ENCODE measurements at places on chromosomes 7 and 10.
A peak's percentile ranks its signal among the peaks of the same experiment; 100 is the strongest.

- DNase-seq = peak; percentile 78
These were observed 510.5 kb upstream of the AKR1E2 start for GRCh38 chr10:4315551-4315950.

GRCh38 chr10:124211921-124212320 is 118.5 kb upstream of the CHST15 start:
- no peak for DNase-seq

GRCh38 chr10:10492420-10492819 is 525.3 kb upstream of the CELF2 start:
- DNase-seq = no peak

DNA sequence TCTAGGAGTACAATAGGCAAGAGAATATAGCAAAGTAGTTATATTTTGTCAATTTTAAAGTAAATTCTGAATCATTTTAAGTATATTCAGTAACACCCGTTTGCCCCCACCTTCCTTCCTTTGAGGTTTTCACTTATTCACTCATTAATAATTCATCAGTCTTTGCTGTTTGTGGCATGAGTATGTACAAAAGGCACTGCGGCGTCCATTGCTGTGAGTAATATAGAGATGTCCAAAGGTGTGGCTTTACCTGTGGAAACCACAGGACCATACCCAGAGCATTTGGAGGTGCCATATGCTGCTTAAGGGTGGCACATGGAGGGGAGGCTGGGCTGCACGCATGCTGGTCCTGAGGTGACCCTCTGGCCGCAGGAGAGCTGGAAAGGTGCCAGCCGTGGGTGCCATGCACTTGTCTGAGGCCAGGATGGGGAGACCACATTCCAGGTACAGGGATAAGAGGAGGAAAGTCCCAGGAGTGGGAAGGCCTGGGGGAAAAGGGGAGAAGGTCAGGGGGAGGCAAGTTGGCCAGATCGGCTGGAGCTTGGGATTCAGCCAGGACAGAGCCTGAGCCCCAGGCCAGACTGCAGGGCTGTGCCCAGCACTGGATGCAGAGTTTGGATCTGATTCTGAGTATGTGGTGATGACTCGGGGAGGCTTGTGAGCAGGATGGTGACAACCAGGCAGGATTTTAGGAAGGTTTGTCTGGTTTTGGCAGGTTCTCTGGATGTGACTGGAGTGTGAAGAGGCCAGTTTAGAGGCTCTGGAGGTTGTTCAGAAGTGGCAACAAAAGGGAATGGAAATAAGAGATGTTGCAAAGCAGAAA is 223.4 kb downstream of the MGMT start:
- DNase-seq = no peak

DNA sequence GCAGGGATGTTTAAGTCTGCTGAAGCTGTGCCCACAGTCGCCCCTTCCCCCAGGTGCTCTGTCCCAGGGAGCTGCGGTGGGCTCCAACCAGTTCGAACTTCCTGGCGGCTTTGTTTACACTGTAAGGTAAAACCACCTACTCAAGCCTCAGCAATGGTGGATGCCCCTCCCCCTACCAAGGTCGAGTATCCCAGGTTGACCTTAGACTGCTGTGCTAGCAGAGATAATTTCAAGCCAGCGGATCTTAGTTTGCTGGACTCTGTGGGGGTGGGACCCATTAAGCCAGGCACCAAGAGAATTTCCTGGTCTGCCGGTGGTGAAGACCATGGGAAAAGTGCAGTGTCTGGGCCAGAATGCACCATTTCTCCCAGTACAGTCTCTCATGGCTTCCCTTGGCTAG is 56.0 kb downstream of the CCDC7 start:
- DNase-seq = no peak

DNA sequence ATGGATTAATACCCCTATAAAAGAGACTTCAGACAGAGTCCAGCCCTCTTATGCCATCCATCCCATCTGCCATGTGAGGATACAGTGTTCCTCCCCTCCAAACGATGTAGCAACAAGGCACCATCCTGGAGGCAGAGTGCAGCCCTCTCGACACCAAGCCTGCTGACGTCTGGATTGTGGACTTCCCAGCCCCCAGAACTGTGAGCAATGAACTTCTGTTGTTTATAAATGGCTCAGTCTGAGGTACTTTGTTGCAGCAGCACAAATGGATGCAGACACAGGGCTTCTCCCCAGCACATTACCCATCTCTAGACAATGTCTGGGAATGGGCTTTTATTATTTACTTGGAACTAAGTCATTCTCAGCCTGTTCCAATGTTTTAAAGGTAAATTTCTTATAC is 195.6 kb downstream of the WDR37 start:
- DNase-seq = no peak

DNA sequence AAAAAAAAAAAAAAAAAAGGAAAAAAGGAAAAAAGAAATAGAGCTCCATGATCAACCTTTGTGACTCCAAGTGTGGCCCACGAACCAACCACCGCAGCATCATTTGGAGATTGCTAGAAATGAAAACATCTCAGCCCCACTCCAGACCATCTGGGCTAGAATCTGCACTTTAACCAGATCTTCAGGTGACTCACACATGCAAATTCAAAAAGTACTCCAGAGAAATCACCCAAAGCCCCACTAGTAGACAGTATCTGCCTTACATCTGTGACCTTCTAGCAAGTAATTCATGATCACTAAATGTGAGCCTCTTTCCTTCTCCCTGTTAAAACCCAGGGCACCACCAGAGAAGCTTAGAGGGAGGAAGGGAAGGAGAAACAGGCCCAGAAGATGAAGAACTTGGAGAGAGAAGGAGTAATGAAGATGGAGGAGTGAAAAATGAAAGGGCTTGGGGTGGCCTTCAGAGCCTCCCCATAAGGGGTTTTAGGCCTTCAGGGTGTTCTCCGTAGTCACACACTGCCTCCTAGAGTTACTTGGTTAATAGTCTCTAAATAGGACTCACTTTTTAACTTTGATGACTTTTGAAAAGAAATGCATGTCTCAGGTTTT is 94.0 kb downstream of the SLC37A3 start:
- DNase-seq = peak; percentile 4

DNA sequence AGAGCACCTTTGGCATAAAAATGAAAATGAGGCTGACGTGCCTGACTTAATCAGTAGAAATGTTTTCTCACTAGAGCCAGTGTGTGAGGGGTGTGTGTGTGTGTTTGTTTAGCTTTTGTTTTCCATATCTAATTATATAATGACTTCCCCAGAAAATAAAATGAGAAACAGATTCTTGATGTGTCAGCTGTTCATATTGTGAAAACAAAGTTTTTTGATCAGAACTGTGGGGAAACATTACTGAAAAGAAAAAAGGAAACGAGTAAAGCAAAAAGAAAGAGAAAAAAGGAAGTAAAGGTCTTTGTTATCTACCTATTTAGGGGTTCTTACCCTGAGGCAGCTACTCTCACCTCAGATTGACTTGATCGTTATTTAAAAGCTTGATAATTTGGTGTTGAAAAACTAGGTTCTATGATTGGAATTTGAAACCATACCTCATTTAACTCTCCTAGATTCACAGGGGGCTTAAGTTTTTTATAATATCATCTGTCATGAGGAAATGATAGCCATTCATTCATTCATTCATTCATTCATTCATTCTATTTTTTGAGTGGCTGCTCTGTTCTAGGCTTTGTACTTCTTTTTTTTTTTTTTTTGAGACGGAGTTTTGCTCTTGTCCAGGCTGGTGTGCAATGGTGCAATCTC is 58.0 kb downstream of the CREM start:
- DNase-seq = no peak

DNA sequence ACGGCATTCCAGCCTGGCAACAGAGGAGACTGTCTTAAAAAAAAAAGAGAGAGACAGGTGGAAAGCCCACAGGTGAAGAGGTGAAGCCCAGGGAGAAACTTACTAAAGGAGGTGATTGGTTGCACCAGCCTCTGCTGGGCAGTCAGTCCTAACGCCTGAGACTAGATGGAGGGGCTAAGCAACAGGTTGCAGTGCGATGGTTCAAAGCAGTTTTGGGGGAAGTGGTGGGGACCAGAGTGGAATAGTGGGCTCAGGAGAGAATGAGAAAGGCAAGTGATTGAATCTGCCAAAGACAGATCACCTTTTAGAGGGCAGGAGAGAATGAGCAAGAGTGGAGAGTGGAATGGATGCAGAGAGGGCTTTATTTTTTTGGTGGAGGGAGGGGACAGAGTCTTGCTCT is 100.0 kb upstream of the KCTD7 start:
- DNase-seq = no peak

GRCh38 chr10:12177642-12178041 is 18.0 kb downstream of the NUDT5 start:
- no peak for DNase-seq

DNA sequence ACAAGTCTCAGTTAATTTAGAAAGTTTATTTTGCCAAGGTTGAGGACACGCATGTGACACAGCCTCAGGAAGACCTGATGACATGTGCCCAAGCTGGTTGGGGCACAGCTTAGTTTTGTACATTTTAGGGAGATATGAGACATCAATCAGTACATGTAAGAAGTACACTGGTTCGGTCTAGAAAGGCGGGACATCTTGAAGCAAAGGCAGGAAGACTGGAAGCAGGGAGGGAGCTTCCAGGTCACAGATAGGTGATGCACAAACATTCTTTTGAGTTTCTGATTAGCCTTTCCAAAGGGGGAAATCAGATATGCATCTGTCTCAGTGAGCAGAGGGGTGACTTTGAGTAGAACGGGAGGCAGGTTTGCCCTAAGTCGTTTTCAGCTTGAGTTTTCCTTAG is 29.4 kb upstream of the LANCL2 start:
- DNase-seq = no peak

GRCh38 chr7:132964876-132965275 is 117.0 kb downstream of the CHCHD3 start:
- no peak for DNase-seq

GRCh38 chr7:102967798-102968197 is 55.0 kb downstream of the LRRC17 start:
- no peak for DNase-seq

GRCh38 chr7:109879287-109879828 is 1211.6 kb upstream of the LRRN3 start:
- no peak for DNase-seq

- no peak for DNase-seq
These were observed 28.0 kb upstream of the CABCOCO1 start for GRCh38 chr10:61634746-61635145.

DNA sequence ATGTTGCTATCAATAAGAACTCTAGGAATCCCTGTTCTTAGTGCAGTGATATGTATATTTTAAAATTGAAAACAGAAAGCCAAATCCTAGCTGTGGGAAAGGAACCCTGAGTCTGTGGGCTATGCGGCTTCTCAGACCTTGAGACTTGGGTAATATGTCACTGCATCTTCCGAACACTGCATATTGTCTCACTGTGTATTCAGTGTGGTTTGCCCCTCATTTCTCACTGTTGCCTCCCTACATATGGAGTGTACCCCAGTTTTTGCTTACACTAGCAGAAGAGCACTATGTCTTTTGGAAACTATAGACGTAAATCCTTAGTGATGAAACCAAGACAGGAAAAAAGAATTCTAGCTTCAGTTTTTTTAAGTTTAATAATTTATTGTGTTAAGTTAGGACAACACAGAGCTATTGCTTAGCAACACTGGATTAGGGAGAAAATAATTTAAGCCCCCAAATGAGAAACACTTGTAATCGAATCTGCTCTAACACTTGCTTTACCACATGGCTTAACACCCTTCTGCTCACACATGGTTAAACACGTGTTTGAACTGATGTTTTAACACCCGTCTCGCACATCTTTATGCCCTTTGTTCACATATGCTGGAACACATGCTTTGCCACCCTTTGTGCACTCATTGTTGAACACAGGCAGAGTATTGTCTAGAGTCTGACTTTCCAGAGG is 251.3 kb downstream of the VTI1A start:
- DNase-seq = no peak

DNA sequence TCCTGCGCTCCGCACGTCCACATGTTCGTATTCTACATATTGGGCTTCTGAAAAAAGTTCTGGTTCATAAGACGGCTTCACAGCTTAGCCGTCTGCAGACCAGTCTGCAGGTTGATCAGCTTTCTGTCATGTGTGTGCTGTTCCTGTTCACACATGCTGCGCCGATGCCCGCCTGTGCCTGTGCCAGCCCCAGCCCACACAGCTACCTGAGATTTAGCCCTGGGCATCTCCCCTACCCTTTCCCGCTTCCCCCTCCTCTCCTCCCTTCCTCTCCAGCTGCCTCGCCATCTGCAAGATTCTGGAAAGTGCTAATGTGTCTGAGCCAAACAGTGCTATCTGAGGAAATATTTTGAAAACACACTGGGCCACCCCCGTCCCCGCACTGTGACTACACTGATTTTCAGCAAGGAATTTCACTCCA is 7.1 kb downstream of the CHST3 start:
- no peak for DNase-seq

DNA sequence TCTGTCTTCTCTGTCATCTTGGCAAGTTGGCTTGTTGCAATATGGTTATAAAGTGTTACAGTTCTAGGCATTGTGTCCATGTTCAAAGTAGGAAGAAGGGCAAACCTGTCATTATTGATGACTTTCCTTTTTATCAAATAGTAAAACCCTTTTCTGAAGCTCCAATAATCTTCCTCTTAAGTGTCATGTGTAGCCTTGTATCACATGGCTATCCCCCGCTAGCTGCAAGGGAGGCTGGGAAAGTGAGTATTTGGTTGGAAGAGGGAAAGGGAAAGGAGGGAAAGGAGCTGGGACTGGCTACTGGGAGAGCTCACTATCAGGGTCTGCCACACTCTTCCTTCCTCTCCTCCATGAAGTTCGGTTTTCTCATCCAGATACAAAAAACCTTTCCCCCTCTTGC is 45.2 kb upstream of the FAM180A start:
- no peak for DNase-seq

DNA sequence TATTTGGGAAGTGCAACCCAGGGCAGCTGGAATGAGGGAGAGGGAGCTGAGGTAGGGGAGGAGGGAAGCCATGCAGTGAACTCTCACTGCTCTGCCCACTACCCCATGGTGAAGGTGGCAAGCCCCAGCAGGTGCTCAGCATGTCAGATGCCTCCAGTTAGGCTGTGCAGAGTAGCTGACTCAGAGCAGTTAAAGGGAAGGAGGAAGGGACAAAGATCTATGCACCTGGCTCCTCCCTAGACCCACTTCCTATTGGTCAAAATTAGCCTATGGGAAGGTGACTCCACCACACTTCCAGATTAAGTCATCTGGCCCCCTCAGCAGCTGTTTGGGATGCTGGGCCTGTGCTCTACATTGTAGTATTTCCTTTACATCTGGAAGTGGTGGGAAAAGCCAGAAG is 125.7 kb upstream of the MTPN start:
- no peak for DNase-seq

DNA sequence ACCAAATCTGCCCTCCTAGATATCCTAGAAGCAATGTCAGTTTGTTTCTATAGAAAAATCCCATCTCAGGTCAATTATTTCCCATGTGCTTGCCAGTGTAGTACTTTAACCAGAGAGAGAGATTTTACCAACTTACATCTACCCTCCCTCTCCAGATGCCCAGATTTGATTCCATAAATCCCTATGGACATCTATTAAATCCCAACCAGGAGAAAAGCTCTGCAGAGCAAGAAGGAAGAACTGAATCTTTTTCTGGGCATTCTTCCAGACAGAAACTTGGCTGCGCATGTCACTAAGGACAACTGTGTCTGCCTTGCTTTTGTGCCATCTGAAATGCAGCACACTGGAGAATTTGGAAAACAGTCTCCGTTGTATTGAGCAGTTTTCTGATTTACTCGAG is 597.6 kb downstream of the SORCS1 start:
- no peak for DNase-seq
